ENCODE measurements at places on chromosomes 12 and 14. TPM values are rescaled to one million over a fixed set of nuclear protein-coding genes. Genes with fewer than 3 reads are reported as not detected.

The OVCH1 gene
- total RNA-seq = 0.46 TPM

- DNase-seq = peak; percentile 89
Measured at GRCh38 chr14:93332397-93332852, 411 bp downstream of the BTBD7 start.

The AQP2 gene
- 0.42 TPM for total RNA-seq

- no peak for DNase-seq
Measured at GRCh38 chr12:9742661-9743060, 9.8 kb upstream of the CLECL1 start.

DNA sequence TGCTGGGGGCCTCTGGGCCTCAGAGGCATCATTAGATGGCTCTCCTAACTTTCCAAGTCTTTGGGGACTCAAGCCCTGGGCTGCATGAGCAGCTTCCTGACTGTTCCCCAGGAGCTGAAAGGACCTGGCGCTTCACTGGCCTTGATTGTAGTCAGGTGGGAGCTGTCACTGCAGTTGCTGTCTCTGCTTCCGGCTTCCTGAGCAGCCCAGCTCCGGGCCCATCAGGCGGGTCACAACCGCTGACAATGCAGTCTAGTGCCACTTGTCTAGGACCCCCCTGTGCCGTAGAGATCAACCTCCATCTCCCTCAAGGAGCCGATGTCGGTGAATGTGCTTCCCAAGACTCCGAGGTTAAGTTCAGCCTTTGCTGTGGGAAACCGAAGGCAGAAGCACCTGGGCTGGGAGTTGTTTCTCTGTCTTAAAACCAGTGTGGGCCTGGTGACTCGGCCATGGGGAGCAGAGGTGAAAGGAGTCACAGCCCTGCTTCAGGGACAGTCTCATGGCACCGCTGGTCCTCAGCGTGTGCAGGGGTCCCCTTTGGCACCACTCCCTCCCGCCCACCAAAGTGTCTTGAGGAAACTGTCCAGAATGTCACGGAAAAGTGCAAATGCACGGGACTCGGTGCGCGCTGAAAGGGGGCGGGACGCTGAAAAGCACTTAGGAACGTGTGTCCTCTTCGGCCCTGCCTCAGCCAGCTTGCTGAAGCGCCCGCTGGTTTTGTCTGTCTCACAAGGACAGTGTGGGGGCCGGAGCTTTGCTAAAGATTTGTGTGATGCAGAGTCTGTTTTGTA is 44.8 kb downstream of the PRIMA1 start:
- DNase-seq = no peak

DNA sequence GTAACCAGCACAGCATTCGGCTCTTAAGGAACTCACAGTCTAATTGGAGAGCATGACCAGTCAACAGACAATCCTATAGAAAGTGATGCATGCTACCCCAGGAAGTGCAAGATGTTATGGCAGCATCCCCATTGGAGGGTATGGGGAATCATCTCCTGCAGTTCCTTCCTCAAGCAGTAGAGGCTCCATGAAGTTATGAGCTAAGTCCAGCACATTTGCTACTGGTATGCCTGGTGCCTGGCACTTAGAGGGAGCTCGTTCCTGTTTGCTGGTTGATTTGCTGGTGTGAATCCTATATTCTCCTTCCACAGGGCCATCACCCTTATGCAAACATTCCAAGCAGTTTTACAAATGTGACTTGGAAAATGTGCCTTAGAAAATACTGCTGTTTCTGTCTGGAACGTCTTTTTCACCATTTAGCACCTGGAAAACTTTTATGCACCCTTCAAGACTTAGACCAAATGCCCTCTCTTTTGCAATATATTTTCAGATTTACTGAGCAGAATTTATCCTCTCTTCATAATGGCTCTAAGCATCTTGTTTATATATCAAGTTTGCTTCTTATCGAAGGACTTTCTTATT is 136.1 kb upstream of the WSCD2 start:
- no peak for DNase-seq

GRCh38 chr14:75631453-75631831 is 29.2 kb downstream of the ERG28 start:
- no peak for DNase-seq

The UNC119B gene
- 20.6 TPM for total RNA-seq

The CCDC38 gene
- total RNA-seq = not detected

- peak; percentile 70 for DNase-seq
Measured at GRCh38 chr12:131218923-131219669, 265.4 kb downstream of the ADGRD1 start.

- no peak for DNase-seq
Measured at GRCh38 chr14:90116444-90116843, 54.6 kb downstream of the KCNK13 start.

The CFAP251 gene
- total RNA-seq = 0.65 TPM

GRCh38 chr14:61033855-61034254 is 52.8 kb downstream of the SLC38A6 start:
- no peak for DNase-seq

GRCh38 chr14:56817396-56817921 is 7.2 kb upstream of the OTX2 start:
- DNase-seq = no peak

GRCh38 chr12:112207397-112207924 is 82.1 kb downstream of the TRAFD1 start:
- no peak for DNase-seq
